Brain pericyte (primary cell): ENCODE measurements at places on chromosomes 5 and 9.

GRCh38 chr5:14810282-14810681 lies 61.3 kb downstream of the ANKH start:
- DNase-seq, result no peak

DNA sequence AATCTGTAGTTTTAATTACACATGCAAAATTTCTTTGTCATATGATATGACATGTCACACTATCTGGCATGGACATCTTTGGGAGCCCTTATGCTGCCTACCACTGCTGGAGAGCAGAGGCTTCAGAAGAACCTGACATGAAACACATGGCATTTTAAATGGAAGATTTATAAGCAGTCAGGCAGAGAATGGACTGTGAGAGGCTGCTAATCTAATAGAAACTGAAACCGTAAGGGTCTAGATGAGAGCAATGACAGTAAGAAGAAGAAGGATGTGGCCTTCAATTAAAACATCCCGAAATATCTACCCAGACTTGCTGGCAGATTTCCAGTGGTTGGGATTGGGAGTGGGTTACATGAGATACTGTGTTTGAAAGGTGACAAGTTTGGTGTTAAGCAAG lies 149.8 kb downstream of the MACIR start:
- DNase-seq, result no peak

GRCh38 chr9:87713988-87714330 lies 12.0 kb upstream of the CTSL start:
- no peak for DNase-seq

GRCh38 chr5:73482383-73483136 lies 15.7 kb upstream of the BTF3 start:
- no peak for DNase-seq

GRCh38 chr9:95516734-95517558 lies at the start of gene PTCH1:
TSS of gene PTCH1 (minus strand) at chr9:95516971.
- no peak for DNase-seq

DNA sequence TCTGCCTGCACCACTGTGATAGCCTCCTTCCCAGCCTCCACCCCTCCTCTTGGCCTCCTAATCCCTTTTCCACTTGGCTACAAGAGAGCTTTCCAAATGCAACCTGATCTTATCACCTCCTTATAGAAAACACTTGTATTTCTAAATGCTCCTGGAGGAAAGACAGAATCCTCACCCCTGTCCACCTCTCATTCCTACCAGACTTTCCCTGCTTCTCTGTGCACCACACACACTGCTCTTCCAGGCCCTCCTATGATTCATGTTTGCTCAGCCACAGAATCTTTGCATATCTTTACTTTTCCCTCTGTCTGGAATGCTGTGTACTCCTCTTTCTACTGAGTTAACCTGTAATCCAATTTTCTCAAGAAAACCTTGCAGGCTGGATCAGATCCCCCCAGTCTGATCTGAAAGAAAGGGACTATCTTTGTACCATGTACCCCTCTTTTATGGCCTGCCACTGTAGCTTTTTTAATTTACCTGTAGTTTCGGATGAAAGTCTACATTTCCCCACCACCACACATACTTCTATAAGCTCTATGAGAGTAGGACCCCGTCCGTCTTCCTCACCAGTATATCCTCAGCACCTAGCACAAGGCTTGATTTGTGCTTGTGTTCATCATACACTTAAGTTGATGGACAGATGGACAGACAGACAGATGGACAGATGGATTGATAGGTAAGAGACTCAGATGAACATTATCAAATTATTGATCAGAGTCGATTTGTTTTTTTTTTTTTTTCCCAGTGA lies 95.3 kb downstream of the GALNT10 start:
- no peak for DNase-seq

DNA sequence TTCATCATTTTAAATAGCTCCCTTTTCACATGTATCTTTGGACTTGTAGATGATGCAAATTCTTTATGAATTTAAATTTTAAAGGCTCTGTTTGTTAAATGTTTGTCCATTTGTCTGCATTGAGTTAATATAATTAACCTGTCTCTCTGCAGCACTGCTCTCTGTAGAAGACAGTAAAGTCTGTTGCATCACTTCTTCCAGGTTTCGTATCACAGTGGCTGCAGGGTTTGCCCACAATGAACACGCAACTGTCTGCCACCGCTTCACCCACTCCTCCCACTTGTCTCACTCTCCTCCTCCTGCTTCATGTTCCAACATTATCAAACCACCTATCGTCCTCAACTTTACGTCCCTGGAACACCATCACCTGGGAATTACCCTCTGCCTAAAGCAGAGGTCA lies 231.3 kb upstream of the SLC30A5 start:
- DNase-seq, result no peak

DNA sequence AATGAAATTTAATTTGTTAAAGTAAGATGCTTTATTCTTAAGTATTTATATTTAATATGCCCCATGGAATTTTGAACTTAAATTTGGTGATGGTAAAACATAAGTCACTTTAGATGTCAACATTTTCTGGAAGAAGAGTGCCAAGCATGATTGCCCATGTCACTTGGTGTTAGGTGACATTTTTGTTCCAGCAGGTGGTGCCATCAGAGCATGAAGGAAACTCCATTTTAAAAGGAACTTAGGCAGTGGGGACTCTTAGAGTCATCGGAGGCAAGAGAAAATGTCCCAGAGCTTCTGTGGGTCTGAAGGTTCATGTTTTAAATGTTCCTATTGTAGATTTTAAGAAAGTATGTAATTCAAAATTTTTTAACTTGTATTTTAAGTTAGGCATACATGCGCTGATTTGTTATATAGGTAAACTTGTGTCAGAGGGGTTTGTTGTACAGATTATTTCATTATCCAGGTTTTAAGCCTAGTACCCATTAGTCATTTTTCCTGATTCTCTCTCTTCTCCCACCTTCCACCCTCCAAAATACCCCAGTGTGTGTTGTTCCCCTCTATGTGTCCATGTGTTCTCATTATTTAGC lies 789.3 kb downstream of the SEMA5A start:
- no peak for DNase-seq

- no peak for DNase-seq
These were observed 32.5 kb upstream of the ERBIN start for GRCh38 chr5:65893749-65894430.

GRCh38 chr5:56257010-56257409 lies 23.9 kb upstream of the ANKRD55 start:
- no peak for DNase-seq

DNA sequence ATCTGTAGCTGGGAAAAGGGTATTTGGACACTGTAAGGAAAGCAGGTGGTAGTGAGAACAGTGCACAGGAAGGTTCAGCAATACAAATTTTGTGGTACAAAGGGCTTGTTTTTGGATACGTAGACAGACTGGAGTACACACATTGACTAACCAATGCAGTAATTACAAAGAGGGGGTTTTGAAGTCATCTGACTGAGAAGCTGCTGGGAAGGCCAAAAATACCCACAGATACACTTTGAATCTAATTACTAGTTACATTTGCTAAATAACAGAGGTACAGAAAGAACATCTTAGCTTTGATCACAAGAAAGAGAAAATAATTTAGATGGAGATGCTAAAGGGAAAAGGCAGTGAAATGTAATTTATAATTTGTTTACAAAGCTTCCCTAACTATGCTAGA lies 45.9 kb downstream of the PKD2L2 start:
- DNase-seq, result no peak

GRCh38 chr5:13932561-13932960 lies 11.9 kb downstream of the DNAH5 start:
- no peak for DNase-seq

- DNase-seq, result no peak
These were observed 18.6 kb upstream of the RICTOR start for GRCh38 chr5:39092581-39093351.

GRCh38 chr5:106699796-106700195 lies 970.9 kb downstream of the EFNA5 start:
- DNase-seq, result no peak

DNA sequence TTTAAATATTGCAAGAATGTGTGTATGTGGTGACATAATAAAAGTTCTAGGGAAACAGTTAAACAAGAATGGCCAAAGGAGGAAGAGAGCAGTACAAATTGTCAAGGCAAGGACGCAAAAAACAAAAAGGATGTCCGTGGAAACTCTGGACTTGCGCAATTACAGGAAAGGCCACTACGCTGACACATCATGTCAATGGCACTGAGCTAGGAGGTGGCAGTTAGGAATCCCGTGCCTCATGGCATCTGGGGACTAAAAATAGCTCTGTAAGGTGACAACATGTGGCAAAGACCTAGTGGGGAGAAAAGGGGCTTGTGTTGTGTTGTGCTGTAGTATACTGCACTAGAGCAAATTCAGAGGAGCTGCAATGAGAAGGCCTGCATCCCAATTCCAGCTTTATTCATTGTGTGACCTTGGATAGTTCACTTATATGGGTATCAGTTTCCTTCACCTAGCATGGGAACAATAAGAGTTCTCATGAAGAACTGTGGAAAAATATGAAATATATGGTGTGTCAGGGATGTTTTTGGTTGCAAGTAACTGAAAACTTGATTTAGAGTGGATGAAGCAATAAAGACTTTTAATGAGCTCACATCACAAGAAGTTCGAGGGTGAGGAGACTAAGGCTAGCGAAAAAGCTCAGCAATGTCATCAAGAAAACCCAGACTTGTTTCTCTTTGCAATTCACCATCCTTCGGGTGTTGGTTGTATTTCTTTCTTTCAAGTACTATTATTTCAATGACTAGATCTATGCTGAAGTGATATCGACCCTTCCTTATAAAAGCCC lies 124.1 kb upstream of the STC2 start:
- DNase-seq, result no peak

DNA sequence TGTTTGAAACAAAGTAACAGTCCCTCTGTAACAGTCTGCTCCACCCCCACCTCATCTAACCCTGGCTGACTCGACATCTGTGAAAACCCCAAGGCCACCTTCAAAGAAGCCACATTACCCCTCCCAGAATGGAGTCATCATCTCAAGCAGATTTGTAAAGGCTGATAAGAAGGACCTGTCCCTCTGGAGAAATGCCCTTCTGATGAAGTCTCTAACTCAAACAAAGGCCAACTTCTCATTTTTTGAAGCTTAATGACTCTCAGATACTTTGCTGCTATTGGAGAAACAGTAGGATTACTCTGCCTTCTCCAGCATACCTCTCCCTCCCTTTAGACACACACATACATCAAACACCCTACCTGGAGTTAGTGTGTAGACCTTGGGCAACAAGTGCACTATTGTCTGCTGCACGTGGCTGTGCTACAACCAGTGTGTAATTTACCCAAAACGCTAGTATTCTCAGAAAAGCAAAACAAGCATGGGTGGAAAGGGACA lies 5.3 kb upstream of the SUSD1 start:
- no peak for DNase-seq

DNA sequence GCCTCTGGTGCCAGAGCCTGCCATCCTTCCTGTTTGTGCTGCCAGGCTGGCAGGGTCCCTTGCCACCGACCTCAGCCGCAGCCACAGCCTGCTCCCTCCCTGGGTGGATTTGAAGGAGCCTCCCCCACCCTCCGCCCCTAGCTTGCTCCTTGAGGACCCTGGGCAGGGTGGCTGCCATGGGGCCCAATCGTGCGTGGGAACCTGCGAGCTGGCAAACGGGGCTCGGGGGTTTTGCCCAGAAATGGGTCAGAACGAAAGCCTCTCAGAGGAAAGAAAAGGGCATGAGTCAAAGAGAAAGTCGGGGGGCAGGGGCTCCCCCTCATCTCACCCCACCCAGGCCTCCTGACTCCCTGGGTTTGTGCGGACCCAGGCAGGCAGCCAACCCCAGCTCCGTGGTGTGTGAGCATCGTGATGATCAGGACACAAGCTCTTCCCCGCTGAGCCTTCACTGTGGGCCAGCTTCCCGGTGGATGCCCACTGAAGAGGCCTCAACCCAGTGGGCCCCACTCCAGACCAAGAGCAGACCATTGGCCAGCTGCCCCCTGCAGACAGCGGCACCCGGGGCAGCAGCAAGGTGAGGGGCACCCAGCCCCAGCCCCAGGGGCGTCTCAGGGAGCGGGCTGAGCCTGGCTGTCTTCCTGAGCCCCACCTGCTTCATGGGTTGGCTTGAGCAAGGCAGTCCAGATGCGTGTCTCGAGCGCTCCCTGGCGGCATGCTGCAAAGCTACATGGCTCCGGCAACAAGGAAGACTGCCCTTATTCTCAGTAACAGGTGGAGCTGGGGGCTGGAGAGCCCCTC lies 3.0 kb upstream of the FUT7 start:
- no peak for DNase-seq

DNA sequence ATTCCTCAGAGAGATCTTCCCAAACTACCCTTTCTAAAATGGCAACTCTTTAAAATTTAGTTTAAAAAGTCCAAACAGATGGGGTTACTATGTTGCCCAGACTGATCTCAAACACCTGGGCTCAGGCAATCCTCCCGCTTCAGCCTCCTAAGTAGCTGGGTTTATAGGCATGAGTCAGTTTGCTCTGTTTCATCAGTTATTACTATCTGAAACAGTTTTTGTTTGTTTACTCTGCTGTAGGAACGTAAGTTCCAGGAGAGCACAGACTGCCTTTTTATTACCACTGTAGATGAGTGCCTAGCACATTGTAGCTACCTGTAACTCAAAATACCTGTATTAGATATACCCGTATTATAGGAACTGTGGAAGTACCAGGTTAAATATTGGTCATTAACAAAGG lies 89.4 kb downstream of the UHRF2 start:
- no peak for DNase-seq

GRCh38 chr9:128247226-128247803 lies 28.5 kb downstream of the GOLGA2 start:
- DNase-seq, result no peak

DNA sequence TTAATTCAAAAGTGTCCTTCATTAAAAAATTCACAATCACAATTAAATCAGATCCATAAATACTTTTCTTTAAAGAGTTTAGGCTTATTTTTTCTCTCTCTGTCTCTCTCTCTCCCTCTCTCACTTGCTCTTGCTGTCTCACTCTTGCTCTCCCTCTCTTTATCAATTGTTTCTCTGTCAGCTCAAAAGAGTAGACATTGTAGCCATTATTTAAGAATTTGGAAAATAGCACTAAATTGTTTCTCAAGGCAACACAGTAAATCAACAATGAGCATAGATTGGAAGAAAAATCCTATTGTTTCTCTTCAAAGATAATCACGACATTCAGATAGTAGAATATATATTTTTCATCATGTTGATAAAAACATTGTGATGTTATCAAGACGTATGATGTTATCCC lies 1114.0 kb downstream of the PTPRD start:
- DNase-seq, result no peak

DNA sequence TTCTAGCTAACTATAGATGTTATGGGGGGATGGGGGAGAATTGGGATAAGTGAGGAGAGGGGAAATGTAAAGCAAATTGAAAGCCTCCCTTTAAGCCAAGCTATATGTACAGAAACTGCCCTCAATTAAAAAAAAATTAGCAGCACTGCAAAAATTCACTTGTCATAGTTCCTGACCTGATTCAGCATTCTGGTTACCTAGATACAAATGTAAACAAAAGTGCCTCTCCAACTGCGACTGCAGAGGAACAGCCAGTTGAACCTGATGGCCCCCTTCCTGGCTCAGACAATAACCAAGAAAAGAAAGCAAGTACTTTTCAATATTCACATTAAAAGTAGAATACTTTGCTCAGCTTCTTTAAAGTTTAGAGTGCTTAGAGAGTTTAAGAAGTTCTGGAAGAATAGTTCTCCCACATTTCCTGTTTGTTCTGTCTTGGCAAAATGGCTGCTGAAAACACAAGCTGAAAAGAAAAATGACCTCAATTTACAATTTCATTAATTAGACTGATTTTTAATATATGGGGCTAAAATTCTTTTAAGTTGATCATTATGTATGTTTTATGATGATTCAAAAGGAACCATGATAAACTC lies 1.5 kb downstream of the FAM81B start:
- no peak for DNase-seq
